Astrocyte (in vitro differentiated cells and primary cell): ENCODE measurements at places on chromosomes 6 and 20.
A peak's percentile ranks its signal among the peaks of the same experiment; 100 is the strongest.

GRCh38 chr6:72811971-72812421, 190.1 kb downstream of the KCNQ5 start:
- peak; percentile 36 for DNase-seq

- DNase-seq = no peak
Measured at GRCh38 chr6:126643352-126643751, 303.4 kb downstream of the CENPW start.

DNA sequence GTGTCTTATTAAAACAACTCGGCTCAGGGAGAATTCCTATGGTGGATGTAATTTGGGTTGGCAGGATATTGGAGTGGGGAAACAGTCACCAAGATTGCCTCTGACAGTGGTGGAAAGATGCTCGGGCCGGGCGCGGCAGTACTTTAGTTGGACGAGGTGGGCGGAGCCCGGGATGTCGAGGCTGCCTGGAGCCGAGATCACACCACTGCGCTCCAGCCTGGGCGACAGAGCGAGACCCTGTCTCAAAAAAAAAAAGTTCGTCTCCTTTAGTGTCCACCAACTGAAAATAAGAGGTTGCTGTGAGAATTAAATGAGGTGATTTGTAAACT, 621 bp downstream of the NOL7 start:
- peak; percentile 35 for DNase-seq

GRCh38 chr6:165755583-165755982, 92.5 kb upstream of the PDE10A start:
- DNase-seq = no peak

- DNase-seq = no peak
Measured at GRCh38 chr20:32126919-32127318, 17.4 kb downstream of the TM9SF4 start.

- DNase-seq = no peak
Measured at GRCh38 chr6:90144396-90144795, 152.2 kb downstream of the BACH2 start.

DNA sequence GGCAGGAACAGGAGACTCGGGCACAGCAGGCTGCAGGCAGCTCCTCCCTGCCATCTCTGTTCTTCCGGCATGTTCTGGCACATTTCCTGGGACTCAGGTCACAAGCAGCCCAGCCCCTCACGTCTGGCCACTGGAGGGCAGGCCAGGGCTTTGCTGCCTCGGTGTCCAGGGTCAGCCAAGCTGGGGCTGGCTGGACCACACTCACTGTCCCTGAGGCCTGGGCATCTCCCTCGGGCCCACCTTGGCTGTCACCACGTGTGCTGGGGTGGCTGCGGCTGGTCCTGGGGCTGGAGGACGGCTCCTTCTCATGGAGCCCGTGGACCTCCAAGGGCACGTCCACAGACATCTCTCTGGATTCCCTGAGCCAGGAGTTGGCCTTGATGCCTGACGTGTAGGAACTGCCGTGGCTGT, 18.5 kb downstream of the FRMD1 start:
- peak; percentile 27 for DNase-seq

DNA sequence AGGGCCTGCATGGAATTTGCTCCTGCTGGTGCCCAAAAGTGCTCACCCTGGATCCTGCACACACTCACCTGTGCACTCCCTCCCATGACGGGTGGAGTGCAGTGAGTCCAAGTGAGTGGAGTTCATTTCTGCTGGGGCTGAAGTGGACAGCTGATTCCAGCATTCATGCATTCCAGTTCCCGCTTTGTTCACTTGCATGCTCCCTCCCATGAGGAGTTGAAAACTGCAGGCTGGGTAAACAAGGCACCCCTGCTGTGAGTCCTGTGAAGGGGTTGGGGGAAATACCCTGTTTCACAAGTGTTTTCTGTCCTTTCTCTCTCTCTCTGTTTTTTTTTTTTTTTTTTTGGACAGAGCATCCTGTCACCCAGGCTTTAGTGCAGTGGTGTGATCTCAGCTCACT, 454.1 kb upstream of the NOX3 start:
- DNase-seq = no peak

DNA sequence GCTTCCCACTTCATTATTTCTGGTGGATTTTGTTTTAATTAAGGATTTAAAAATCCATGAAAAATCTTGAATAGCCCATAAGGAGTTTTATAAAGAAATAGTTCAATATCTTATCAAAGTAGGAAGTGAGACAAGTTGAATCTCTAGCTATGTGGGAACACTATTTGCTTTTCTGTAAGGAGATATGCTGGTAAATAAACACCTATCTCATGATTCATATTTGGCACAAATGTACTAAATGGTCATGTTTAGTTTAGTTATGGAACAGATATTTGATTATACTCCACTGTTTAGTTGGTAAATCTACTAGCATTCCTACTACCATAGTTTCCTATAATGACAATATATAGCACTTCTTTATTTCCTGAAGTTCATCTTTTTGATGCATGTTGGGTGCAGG, 239.9 kb upstream of the CEP162 start:
- peak; percentile 17 for DNase-seq

DNA sequence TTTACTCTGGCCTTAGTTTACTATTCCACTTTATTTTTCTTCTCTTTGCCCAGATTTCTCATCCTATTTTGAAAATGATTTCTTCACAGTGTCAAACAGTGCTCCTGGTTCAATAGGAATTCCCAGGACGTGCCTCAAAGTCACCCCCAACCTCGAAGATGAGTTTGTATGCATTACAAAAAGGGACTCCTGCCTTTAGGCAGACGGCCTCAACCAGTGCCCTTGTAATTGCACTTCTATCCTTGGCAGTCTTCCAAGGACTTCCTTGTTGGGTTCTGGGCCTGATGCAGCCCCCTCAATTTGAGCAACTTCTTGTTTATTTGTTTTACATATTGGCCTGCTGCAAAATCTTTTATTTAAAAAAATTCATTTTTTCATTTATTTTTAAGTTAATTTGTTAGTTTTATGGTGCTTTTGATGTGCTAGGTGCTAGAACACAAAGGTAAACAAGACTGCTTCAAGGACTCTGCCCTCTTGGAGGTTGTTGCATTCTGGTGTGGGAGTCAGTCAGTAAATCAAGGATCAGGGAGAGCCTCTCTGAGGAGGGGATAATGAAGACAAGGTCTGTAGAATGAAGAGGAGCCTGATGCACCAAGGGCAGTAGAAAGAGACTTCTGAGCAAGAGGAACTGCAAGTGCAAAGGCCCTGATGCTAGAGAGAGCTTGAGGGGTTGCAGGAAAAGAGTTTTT, 181.5 kb upstream of the LAMP5 start:
- DNase-seq = no peak

DNA sequence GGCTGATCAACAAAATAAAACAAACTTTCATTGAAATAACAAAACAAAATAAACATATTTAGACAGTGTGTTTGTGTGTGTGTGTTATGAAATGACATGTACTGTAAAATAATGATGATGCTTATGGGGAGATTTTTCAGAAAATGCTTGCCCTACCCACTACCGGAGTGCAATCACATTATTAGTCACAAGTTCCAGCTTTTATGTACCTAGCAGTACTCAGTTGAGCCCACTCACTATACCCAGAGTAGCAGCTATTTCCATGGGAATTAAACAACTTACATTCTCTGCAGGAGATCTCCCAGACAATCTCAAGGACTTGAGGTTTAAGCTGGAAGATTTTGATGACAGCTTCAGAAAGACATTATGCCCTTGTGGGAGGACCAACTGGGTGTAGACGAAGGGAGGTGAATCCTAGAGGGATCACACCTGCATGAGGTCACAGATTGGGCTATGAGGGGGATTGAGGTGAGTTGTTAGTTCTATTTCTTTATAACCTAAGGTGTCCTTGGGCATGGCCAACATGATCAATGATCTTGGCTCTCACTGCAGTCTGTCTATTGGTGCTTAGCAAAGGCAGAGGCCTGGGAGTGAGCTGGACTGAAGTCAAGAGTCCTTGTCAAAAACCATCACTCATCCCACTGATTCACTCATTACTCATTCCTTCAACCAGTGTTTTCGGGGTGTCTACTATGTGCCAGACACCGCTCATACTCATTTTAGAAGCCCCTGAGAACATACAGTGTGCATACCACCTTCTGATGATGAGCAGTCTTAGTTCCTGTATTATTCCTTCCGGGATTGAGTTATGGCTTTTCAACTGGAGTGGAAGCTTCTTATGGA, 6.7 kb upstream of the CLIC5 start:
- DNase-seq = no peak

GRCh38 chr6:1316489-1316971, 4.6 kb downstream of the FOXQ1 start:
- DNase-seq = no peak

DNA sequence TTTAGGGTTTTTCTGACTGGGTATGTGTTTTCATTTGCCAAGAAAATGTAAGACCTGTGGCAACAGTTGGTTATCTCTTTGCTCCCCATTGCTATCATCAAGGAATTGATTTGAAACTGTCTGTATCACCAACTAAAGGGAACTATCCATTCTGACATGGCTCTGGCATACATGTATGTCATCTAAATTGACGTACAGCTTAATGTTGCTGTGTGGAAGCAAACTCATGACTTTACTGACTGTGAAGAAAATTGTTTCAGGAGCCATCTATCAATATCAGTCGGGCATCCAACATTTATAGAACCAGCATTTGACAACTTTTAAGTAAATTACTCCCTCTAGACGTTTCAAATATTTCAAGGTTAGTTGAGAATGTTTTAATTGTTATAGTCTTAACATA, 555.8 kb upstream of the EPHA7 start:
- no peak for DNase-seq

DNA sequence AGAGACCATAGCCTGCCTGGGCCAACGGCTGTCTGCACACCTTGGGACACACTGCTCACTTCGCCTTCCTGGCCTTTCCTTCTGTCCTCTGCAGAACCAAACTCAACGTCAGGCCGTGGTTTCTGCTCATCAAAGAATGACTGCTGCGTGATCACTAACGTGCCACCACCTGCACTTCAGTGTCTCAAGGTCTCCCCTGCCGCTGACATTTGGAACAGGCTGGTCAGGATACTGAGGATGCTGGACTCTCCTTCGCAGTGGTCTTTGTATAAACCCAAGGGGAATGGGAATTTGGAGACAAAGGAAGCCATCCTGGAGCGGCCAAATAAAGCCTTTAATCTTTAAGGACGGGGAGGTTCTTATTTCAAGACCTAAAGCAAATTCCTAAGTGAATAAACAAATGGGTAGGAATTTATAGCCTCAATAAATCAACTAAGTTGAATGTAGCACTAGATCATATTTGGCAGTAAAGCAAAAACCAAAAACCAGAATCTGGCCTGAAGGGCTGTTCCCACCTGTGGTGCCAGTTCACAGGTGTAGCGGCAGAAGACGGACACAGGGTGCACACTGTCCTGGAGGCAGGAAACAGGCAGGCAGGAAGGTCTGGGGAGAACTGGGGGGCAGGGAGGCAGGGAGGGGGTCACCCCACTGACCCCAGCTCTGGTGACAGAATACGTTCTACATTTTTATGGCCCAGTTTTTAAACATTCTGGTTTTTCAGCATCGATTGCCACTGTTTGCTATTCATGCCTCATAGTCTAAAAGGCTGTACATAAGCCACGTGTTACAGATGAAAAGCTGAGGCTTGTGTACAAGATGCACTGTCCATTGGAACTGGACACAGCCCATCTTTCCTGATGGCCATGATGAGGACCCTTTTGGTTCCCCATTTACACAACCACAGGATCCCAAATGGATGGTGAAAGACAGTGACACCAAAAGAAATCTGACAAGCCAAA, 36.6 kb downstream of the ABHD12 start:
- no peak for DNase-seq

DNA sequence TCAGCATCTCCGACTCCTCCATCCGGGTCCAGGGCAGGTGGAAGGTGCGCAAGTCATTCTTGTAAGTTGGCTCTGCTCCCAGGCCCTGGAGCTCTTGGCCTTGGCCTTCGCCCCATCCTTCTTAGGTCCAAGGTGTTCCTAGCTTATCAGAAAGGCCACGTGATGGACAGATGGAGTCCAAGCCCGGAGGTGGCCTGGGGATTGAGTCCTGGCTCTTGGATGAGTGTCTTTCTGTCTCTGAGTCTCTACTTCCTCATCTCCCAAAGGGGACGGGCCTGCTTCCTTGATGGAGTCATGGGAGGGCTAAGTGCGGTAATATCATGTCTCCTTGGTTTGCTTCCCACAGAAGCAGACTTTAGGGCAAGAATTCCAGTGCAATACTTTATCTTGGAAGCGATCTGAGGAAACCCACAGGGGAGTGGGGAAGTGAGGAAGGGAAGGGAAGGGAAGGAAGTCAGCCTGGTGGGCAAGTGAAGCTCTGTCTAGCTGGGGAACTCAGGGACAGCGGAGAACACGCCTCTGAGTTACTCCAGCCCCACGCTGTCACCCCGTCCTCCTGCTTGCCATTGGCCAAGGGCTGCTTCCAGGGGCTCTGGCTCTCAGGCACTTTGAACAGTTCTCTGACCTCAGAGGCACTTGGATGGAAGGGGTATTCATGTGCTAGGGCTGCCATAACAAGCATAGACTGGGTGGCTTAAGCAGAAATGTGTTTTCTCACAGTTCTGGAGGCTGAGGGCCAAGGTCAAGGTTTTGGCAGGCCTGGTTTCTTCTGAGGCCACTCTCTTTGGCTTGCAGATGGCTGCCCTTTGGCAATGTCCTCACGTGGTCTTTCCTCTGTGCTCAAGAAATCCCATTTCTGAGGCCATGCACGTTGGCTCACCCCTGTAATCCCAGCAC, 4.8 kb downstream of the LBP start:
- DNase-seq = no peak

- no peak for DNase-seq
Measured at GRCh38 chr6:127015858-127016257, 102.6 kb upstream of the RSPO3 start.

DNA sequence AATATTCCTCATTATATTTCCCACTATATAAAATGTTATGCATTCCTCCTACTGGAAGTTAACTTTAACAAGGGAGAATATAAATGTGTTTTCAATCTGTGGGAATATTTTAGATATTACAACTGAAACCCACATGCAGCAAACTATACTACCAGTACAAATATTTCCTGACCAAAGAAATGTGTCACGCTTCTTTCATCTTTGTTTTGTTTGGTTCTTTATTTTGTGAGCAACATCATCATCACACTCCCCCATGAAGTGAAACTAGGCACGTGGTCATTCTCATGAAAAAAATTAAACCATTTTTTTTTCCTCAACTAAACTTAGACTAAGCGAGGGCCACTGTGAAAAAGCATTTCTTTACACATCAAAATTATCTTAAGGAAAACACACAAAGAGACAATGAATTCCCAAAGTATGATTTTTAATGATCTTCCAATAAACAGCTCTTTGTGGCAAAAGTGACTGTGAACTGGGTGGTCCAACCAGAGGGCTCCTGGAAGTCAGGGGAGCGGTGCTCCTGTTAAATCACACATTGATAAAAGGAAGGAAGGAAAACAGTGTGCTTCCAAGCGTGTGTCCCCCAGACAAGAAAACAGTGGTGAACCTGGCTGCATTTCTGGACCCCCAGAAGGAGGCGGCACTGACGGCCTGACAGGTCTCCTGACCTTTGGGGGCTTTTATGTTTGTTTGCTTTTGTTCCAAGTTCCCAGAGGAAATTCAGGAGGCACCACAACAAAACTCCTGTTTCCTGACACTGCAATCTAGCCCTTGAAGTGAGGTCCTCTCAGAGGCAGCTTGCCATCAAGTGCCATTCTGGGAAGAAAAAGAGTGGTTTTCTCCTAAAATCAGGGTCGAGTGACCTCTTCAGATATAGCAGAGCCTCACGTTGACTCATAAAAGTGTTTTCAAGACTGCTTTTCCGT, 166.8 kb upstream of the FOXQ1 start:
- peak; percentile 32 for DNase-seq

- no peak for DNase-seq
Measured at GRCh38 chr20:24678351-24679106, 209.1 kb downstream of the SYNDIG1 start.
